PC-9 (cell line): ENCODE measurements at places on chromosomes 13 and 19. TPM values are rescaled to one million over a fixed set of nuclear protein-coding genes. Genes with fewer than 3 reads are reported as not detected.

Gene ZNF846
- 8.3 and 9.6 TPM in 2 replicates for total RNA-seq

GRCh38 chr19:36719687-36720556, 32.5 kb downstream of the ZNF567 start:
- DNase-seq: no peak
- no peak overlapping the region for H3K27ac ChIP-seq
- no peaks in the 10 kb centered on the region for H3K4me1 ChIP-seq
- peaks cover 46% of the 10 kb centered on the region for H3K36me3 ChIP-seq
- no peaks in the 10 kb centered on the region for H3K27me3 ChIP-seq

DNA sequence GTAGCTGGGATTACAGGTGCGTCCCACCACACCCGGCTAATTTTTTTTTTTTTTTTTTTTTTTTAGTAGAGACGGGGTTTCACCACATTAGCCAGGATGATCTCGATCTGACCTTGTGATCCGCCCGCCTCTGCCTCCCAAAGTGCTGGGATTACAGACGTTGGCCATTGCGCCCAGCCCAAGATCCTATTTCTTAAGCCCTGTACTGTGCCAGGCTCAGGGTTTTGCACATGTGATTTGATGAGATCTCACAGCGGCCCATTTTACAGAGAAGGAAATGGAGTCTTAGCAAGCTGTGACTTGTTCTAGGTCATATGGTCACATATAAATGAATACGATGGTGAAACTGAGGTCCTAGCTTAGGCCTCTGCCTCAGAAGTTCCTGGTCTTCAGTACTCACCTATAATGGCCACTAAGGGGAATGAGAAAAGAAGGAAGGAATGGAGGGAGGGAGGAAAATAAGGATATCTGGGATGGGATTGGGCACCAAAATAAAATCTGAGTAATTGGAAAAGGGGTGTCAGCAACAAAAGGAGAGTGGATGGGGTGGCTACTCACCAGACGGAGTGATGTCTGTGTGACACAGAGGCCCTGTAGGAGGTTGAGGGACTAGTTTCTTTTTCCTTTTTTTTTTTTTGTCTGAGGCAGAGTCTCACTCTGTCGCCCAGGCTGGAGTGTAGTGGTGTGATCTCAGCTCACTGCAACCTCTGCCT, 1.3 kb downstream of the OSCAR start:
- H3K27me3 ChIP-seq: peaks cover 23% of the 10 kb centered on the region
- 0 out of 2 replicates have a peak, but pooled peaks cover 7% of the 10 kb centered on the region for H3K4me1 ChIP-seq
- no peak overlapping the region for H3K4me3 ChIP-seq
- no peaks in the 10 kb centered on the region for H3K36me3 ChIP-seq
- no peak overlapping the region for H3K27ac ChIP-seq

DNA sequence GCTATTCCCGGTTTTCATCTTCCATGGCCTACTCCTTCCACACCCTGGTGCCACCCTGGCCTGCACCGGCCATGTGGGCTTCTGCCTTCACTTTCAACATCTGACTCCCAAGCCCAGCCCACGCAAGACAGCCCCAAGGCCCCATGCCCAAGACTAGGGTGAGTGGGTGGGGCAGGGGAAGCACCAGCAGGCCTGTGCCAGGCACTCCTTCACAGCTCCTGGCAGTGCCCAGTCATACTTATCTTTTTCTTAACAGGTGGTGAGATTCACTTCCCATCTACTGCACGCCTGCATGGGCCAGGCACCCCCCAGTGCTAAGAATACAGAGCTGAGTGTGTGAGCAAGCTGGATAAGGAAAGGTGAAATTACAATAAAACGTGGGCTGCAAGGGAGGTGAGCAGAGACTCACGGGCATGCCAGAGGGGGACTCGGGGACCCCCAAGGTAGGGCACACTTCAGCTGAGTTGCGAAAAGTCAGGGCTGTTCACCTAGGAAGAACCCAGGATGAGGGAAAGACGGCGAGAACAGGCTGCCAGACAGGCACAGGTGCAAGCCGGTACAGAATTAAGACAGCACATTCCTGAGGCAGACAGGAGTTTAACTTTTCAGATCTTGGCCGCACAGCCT, 55.7 kb downstream of the COL4A1 start:
- H3K36me3 ChIP-seq: no peaks in the 10 kb centered on the region
- H3K27me3 ChIP-seq: no peaks in the 10 kb centered on the region
- peaks cover 5% of the 10 kb centered on the region; the same call in 1 of the 2 replicates for H3K4me1 ChIP-seq
